HepG2 (cell line): ENCODE measurements at places on chromosomes 11 and 22. TPM values are rescaled to one million over a fixed set of nuclear protein-coding genes. Genes with fewer than 3 reads are reported as not detected.

Gene TBCEL
- total RNA-seq: 12.5 and 12.8 TPM in 2 replicates

GRCh38 chr22:21702700-21703683 lies 32.6 kb downstream of the YPEL1 start:
- H3K36me3 ChIP-seq: no peaks in the 10 kb centered on the region

- H3K27me3 ChIP-seq: no peaks in the 10 kb centered on the region
- H3K36me3 ChIP-seq: peaks cover 44% of the 10 kb centered on the region
- peaks cover 15% of the 10 kb centered on the region for H3K4me1 ChIP-seq
Observed at GRCh38 chr22:24541681-24542515, 13.0 kb downstream of the GUCD1 start.

DNA sequence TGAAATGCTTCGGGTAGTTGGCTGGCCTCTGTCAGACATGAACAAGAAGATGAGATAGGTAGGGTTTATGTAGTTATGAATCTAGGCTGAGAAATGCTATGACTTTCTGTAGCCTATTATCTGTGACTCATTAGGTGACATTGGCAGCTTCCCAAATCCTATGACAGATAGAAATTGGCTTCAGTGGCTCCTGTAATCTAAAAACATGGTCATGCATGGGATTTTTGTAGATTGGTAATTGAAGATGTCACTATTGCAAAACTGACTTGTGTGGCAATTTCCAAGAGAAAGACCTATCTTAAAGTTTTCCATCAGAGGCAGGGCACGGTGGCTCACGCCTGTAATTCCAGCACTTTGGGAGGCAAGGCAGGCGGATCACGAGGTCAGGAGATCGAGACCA lies 29.4 kb upstream of the GRIK4 start:
- peaks cover 65% of the 10 kb centered on the region for H3K36me3 ChIP-seq
- no peak overlapping the region for H3K4me3 ChIP-seq
- H3K4me1 ChIP-seq: no peaks in the 10 kb centered on the region
- no peaks in the 10 kb centered on the region for H3K27me3 ChIP-seq

Gene ALKBH8
- 9.1 and 15.3 TPM in 2 replicates for total RNA-seq

Gene FGF4
- total RNA-seq: not detected in 2 replicates

Gene REXO2
- total RNA-seq: 104 and 111 TPM in 2 replicates

DNA sequence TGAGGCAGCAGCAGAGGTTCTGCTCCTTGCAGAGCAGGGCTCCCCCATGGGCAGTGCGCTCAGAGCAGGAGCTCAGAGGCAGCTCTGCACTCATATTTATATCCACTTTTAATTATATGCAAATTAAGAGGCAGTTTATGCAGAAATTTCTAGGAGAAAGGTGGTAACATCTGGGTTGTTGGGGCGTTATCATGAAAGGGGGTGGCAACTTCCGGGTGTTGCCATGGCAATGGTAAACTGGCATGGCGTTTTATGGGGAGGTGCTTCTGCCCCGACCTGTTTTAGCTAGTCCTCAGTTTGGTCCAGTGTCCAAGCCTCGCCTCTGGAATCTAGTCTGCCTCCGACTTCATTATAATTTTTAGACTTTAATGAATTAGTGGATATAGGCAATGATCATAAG lies 1191.7 kb downstream of the TBC1D22A start:
- H3K36me3 ChIP-seq: no peaks in the 10 kb centered on the region
- DNase-seq: no peak
- no peak overlapping the region for H3K27ac ChIP-seq
- H3K4me1 ChIP-seq: no peaks in the 10 kb centered on the region

DNA sequence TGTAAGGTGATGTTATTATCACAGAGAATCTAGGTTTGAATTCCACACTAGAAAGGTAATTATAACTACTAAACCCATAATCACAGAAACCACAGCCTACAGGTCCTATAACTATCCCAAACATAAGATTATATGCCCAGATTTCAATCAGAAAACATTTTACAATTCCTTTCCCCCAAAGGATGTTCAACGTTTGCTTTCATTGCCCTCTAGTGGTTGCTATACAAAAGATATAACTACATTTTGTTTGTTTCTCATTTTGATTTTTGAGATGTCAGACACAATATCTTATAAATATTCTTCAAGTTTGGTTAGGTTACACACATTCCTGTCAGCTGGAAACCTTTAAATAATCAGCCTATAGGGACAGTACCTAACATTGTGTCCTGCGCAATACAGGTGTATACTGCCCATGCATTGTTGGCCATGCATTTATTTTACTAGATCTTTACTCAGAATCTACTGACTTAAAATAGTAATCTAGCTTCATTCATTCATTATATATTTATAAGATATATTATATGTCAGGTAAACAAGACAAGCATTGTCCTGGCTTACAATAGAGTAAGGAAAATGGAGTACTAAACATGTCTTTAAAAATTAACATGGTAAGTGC lies 530.5 kb upstream of the CCDC90B start:
- H3K4me3 ChIP-seq: no peak overlapping the region
- no peaks in the 10 kb centered on the region for H3K36me3 ChIP-seq
- H3K27ac ChIP-seq: no peak overlapping the region

Gene STT3A
- total RNA-seq: 141 and 229 TPM in 2 replicates

- H3K36me3 ChIP-seq: no peaks in the 10 kb centered on the region
- no peaks in the 10 kb centered on the region for H3K27me3 ChIP-seq
Observed at GRCh38 chr22:22099194-22099486, 116.6 kb upstream of the TOP3B start.

- no peak overlapping the region for H3K4me3 ChIP-seq
- no peaks in the 10 kb centered on the region for H3K36me3 ChIP-seq
- no peak for DNase-seq
Observed at GRCh38 chr11:45457649-45458048, 171.5 kb upstream of the SYT13 start.

DNA sequence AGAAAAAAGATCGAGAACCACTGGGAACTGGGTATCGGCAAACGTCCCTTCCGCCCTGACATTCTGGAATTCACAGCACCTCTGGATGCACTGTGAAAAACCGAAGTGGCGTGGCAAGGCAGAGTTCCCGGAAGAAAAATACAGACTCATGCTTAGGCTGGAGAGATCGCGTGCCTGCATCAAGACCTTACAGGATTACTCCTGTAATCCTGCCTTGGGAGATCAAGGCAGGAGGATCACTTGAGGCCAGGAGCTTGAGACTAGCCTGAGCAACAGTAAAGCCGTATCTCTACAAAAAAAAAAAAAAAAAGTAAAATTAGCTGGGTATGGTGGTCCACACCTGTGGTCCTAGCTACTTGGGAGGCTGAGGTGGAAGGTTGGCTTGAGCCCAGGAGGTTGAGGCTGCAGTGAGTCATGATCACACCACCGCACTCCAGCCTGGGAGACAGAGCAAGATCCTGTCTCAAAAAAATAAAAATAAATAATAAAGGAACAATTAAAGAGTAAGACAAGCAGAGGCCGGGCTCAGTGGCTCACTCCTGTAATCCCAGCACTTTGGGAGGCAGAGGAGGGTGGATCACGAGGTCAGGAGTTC lies 19.9 kb upstream of the TEF start:
- no peak overlapping the region for H3K27ac ChIP-seq
- no peak for DNase-seq
- peaks cover 12% of the 10 kb centered on the region; the same call in 1 of the 3 replicates for H3K36me3 ChIP-seq
- peaks cover 57% of the 10 kb centered on the region for H3K4me1 ChIP-seq
- H3K27me3 ChIP-seq: no peaks in the 10 kb centered on the region; the same call in 2 of the 3 replicates

DNA sequence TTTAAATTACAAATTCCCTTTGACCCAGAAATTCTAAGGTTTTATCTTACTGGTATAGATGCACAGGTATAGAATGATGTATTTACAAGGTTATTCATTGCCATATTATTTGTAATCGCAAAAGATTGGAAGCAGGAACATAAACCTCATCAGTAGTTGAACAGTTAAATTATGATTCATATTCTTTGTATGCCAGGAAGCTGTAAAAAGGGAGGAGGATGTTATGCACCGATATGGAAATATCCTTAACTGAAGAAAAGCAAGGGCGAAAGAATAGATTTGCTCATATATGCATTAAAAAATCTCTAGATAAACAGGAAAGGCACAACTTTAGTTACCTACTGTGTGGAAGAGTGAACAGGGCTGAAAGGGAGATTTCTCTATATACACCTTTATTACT lies 36.7 kb downstream of the PPFIA1 start:
- H3K4me3 ChIP-seq: no peak overlapping the region
- peaks cover 5% of the 10 kb centered on the region for H3K36me3 ChIP-seq
- no peaks in the 10 kb centered on the region for H3K27me3 ChIP-seq
- no peak for DNase-seq

DNA sequence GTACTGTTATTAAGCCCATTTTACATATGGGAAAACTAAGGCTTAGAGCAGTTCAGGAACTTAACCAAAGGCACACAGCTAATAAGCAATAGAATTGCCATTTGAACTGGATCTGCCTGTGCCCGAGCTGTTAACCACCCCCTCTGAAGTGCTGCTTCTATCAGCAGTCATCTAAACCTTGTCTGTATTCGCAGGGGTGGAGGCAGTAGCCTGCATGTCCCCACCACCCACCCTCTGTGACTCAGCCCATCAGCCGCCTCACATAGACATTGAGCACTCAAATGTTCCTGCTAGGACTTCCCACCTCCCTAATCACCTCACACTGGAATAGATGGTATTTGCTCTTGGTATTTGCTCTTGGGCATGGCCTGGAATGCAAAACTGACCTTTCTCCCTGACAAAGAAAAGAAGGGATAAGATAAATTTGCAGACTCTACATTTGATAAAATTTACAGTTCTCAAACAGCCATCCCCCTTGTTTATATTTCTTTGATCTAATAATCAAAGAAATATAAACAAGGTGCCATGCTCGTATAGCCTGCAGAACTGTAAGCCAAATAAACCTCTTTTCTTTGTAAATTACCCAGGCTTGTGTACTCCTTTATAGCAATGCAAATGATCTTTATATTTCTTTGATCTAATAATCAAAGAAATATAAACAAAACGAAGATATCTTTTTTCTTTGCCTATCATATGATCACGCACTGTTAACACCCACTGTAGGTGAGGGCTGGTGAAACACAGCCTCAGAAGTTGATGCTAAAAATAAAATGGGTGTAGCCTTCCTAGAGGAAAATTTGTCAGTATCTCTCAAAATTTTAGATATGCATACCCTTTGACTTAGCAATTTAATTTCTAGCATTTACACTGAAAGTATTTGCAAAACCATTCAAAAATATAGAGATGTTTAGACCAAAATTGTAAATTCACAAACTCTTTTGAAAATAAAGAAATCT lies 15.9 kb downstream of the DKK3 start:
- H3K27me3 ChIP-seq: peaks cover 24% of the 10 kb centered on the region
- H3K36me3 ChIP-seq: no peaks in the 10 kb centered on the region
- DNase-seq: peak; percentile 84
- H3K27ac ChIP-seq: no peak overlapping the region
- peaks cover 36% of the 10 kb centered on the region for H3K4me1 ChIP-seq
- no peak overlapping the region for H3K4me3 ChIP-seq

DNA sequence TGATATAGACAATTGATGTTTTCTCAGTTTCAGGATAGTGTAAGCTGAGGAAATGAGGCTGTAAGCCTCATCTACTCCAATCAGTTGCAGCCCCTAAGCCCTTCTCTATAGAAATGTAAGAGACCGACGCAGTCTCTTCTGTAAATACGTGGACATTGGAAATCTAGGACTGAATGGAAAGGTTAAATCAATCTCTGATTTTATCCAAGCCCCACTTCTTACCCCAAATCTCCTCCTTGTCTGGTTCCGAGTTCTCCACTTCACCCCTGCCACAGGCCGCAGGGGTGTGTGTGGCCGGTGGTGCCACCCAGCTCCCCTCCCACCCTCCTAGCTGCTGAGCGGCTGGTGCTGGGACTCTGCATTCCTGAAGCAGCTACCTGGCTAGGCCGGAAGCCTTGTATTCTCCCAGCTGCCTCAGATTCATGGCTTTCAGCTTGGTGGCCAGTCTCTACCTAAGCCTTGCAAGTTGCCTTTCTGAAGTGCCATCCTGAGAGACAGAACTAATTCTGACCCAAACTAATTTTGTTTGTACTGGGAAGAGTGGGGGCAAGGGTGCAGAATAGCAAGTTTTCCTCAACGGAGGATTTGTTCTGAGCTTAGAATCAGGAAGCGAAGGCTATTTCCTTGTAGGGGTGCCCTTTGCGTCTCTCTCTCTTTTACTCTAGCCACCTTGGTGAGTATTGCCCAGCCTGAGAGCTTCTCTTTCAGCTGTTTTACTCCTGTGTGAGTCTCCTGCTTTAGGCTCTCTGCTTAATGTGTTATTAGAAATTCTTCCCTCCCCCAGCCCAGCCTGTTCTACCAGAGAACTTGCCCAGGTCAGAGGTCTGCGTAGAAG lies 749 bp downstream of the VWA5A start:
- H3K4me3 ChIP-seq: peak overlapping the region; percentile 47
- no peaks in the 10 kb centered on the region for H3K36me3 ChIP-seq

Gene SLC37A2
- 1.8 and 4.6 TPM in 2 replicates for total RNA-seq

Gene APOA5
- total RNA-seq: 21.9 and 49.1 TPM in 2 replicates

Gene PYGM
- total RNA-seq: 0.11 TPM in 1 of 2 replicates, not detected in the other

Gene ZNF214
- 1.9 and 2.6 TPM in 2 replicates for total RNA-seq
